Renal cortex interstitium (tissue), 15 donors: ENCODE measurements at places on chromosomes 12 and 14. TPM values are rescaled to one million over a fixed set of nuclear protein-coding genes. Genes with fewer than 3 reads are reported as not detected.

- no peak for DNase-seq
Measured at GRCh38 chr14:35998303-35998702, 172.2 kb downstream of the BRMS1L start.

- DNase-seq, result no peak
Measured at GRCh38 chr12:52245259-52245961, 12.4 kb downstream of the KRT7 start.

The RNU4-1 gene
- polyA plus RNA-seq, result not detected

DNA sequence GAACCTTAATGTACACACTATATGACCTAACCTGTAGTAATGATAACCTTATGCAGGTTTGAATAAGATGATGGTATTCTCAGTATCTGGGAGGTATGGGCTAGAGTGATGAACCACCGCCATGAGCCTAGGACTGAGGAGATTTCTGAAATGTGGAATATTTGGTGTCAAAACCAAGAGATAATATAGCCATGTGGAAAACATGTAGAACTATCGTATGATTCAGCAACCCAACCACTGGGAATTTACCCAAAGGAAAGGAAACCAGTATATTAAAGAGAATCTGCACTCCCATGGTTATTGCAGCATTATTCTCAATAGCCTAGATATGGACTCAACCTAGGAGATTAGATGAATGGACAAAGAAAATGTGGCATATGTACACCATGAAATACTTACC is 271.7 kb upstream of the BTG1 start:
- DNase-seq, result no peak

The TMEM253 gene
- 1.1 TPM for polyA plus RNA-seq

- no peak for DNase-seq
Measured at GRCh38 chr14:74569806-74570591, 42.0 kb downstream of the LTBP2 start.

The LBHD2 gene
- polyA plus RNA-seq, result not detected

The EIF2S3B gene
- 2.6 TPM for polyA plus RNA-seq

- no peak for DNase-seq
Measured at GRCh38 chr12:67969134-67969802, 20.0 kb upstream of the IFNG-AS1 start.

The RASAL1 gene
- polyA plus RNA-seq, result 8.2 TPM

DNA sequence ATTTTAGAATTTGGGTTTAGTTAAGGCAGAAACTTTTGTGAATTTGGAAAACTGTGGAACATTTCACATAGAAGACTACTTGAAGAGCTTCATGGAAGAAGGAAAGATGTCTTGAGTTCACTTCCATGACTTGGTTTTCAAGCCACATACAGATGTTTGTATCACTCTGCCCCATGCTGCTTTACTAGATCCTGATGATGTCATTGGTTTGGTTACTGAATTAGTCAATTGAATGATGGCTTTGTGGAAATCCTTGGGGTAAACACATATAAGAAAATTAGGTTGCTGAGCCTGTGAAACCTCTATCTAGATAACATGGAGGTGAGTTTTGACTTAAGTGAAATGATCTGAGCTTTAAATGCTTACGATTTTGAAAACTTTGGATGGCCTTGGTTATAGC is 90.6 kb downstream of the LRRK2 start:
- no peak for DNase-seq

DNA sequence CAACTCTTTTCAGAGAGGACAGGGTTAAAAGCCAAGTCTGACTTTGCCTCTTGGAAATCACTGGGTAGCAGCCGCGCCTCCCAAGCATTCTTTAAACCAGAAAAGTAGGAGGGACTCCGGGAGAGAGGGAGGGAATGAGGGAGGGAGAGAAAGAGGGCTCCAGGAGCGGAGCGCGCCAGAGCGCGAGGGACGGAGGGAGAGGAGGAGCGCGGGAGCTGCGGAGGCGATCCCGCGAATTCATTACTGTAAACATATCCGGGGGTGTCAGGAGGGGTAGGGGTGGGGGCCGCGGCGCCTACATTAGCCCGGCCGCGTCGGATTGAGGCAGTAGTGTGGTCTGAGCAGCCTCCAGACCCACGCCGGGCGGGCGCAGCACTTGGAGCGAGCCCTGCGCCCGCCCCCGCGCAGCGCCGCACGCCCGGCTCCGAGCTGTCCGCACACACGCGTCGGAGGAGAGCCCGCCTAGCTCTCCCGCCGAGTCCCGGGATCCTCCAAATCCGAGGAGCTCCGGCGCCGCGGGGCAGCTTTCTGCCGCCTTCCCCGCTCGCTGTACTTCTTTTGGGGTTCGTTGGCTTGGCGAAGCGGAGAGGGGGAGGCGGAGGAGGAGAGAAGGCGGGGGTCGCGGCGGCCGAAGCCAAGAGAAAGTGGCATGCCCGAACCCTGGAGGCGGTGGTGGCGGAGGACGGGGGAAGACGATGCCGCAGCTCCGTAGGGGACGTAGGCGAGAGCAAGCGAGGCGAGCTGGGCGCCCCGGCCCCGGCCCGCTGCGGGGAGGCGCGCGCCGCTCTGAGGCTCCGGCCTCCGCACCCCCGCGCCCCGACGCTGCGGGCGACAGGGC is 3.3 kb downstream of the FLRT2 start:
- peak; percentile 88 for DNase-seq

The HIGD1C gene
- polyA plus RNA-seq, result not detected

The OAS3 gene
- polyA plus RNA-seq, result 7.2 TPM

DNA sequence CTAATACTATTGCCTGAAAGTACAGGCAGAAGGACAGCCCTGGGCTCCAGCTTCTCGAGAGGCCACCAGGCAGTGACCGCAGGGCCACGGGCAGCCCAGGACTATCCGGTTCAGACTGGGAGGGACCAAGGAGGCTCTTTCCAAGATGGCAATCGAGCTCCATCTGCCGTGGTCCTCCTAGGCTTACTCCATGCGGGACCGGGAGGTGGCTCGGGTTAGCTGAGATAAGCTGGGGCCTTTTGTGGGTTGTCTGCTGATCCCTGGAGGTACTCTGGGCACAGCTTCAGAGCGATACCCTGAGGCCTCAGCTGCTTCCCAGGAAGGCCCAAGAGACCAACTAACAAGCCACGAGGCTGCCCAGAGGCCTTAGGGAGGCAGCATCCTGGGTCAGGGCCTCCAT is 33.1 kb downstream of the SNRNP35 start:
- DNase-seq, result no peak

The RNASE4 gene
- 1.5 TPM for polyA plus RNA-seq
